ENCODE measurements at places on chromosomes 6 and 20. TPM values are rescaled to one million over a fixed set of nuclear protein-coding genes. Genes with fewer than 3 reads are reported as not detected.

The GGTLC1 gene
- not detected for total RNA-seq

The PLCB1 gene
- 18.1 TPM for total RNA-seq

The RBBP8NL gene
- not detected for total RNA-seq

The HLA-DQB1 gene
- total RNA-seq, result not detected

The DACT2 gene
- not detected for total RNA-seq

The B3GAT2 gene
- total RNA-seq, result not detected

DNA sequence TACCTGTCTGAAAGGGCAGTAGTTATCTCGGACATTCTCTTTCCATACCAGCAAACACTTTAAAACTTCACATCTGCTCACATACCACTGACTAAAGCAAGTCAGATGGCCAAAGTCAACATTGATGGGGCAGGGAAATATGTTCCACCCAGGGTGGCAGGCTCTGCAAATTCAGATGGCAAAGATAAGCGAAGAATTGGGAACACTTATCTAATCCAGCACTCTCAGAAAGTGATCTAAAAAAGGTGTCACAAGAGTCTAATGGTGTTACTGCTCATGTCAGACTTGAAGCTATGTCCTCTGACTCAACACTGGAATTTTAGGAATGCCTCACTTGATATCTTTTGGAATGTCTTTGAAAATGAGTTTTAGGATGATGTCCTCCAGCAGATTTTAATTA lies 1086.2 kb downstream of the KIF16B start:
- DNase-seq, result no peak

- no peak for DNase-seq
These were observed 4.1 kb downstream of the EBF4 start for GRCh38 chr20:2696646-2697045.

DNA sequence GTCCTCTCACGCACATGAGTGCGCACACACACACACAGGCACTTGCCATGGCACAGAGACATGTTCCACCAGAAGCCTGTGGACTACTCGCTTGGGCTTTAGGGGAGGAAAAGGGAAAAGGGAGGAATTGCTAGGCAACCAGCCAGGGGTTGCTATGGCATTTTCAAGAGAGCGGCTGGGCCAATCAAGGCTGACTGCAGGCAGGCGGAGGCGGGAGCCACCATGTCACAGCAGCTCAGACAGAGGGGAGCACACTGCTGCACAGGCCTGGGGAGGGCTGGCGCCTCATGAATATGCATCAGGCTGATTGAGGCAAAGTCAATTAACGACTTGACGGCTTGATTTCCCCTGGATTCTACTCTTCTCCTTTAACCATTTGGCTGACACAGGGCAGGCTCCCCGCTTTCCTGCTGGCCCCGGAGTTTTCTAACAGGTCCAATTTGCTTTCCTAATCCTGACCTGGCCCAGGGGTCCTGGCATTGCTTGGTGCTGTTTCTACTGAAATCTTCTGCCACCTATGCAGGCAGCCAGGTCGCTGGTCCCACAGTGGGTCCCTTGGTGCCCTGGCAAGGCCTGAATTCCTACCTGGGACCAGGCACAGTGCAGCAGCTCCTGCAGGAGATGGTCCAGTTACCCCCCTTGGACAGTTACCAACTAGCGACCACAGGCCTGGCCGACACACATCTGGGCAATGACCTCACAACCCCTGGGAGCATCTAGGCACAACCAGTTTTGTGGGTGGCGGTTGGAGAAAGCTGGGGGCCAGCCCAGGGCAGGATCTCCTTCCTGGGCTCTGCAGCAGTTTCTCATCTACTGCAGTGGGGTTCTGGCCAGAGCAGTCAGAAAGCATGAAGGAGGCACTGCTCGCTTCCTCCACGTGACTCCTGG lies 52.1 kb downstream of the YTHDF1 start:
- no peak for DNase-seq

- no peak for DNase-seq
These were observed 15.0 kb downstream of the FKBP5 start for GRCh38 chr6:35673755-35674154.

GRCh38 chr6:18360188-18360587 lies 27.0 kb upstream of the RNF144B start:
- DNase-seq, result no peak

DNA sequence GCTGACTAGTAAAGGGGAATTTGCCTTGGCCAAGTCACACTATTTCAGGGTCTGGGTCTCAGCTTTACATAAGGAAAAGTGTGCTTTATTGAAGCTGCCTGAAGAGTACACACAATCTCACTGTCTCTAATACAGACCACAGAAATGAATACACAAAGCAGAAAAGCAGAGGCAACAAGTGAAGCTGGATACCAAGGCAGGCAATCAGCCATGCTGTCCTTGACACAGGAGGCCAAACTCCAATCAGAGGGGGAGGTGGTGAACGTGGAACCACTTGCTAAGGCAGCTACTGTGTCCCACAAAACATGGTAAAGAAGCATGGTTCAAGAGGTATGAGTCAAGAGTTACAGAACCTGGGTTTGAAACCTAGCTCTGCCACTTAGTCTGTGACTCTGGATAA lies 21.8 kb upstream of the CCND3 start:
- no peak for DNase-seq

- DNase-seq, result no peak
These were observed 194.3 kb upstream of the MARCKS start for GRCh38 chr6:113662688-113663333.

DNA sequence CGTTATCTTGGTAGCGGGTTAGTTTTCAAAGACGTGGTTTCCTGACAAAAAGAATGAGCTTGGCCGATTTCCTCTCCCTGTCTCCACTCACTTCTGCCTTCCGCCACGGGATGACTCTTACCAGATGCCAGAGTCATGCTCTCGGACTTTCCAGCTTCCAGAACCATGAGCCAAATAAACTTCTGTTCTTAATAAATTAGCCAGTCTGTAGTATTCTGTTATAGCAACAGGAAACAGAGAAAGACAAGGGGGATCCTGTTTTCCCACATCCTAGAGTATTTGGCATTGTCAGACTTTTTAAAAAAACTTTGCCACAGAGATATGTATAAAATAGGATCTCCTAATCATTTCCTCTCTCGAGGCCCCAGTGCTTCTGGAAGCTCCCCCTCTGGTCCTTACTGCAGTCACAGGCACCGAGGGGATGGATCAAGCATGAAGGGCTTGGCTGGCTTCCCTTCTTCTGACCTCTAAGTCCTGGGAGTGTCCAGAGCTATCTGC lies 84.9 kb upstream of the NAA20 start:
- DNase-seq, result peak; percentile 90

- DNase-seq, result no peak
These were observed 12.7 kb downstream of the CD24 start for GRCh38 chr6:106961801-106962200.

DNA sequence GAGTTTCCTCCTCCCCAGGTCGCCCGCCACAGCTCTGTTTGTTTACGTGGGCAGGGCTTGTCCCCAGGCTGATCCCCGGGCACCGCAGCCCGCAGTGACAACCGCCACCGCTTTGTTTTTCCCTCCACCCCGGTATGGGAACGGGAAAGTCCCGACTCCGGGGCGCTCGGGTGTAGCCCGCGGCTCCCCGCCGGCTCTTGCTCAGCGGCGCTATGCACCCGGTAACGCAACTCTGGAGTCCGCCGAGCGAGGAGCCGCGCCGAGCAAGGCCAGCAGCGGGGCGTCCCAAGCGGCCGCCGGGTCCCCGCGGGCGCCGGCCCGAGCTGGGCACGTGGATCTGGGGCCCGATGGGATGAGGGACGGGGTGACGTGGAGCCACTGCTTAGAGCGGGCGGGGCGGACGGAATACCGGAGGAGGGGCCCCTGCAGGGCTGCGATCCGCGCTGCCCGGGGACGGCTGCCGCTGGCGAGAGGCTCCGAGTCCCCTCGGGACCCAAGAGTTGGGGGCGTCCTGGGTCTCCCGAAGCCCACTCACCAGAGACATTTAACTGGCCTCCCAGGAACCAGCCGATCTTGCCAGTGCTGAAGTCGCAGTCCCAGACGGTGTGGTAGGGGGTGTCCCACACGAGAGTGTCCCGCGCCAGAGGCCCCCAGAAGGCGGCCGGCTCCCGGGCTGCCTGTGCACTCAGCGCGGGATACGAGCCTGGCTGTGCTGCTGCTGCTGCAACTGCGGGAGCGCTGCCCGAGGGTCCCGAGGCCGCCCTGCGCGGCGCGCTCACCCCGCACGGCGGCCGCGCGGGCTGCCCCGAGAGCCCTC lies 497 bp downstream of the ACSS1 start:
- DNase-seq, result peak; percentile 75

GRCh38 chr20:33013701-33014326 lies 6.3 kb downstream of the BPIFB2 start:
- no peak for DNase-seq

GRCh38 chr6:27531772-27532459 lies 59.0 kb upstream of the ZNF184 start:
- DNase-seq, result no peak

DNA sequence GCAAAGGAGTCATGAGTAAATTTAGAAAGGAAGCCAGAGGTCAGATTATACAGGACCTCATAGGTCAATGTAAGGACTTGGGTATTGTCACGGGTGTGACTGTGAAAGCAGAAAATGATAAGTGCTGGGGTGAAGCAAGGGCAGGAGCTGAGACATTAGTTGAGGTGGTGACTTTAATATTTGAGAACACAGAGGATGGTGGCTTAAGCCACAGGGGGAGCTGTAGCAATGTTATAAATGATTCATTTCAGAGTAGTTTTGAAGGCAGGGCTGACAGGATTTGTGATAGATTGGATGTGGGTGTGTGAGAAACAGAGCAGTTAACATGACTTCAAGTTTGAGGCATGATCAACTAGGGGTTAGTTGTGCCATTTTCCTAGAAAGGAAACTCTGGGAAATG lies 659.9 kb downstream of the EPM2A start:
- DNase-seq, result no peak
